IMR-90 (cell line): ENCODE measurements at places on chromosomes 2 and 18. TPM values are rescaled to one million over a fixed set of nuclear protein-coding genes. Genes with fewer than 3 reads are reported as not detected.

Gene ZNF892
- 2.2 and 2.7 TPM in 2 replicates for total RNA-seq

- peak; percentile 92 for DNase-seq
Observed at GRCh38 chr2:203683932-203684556, 22.4 kb upstream of the CD28 start.

DNA sequence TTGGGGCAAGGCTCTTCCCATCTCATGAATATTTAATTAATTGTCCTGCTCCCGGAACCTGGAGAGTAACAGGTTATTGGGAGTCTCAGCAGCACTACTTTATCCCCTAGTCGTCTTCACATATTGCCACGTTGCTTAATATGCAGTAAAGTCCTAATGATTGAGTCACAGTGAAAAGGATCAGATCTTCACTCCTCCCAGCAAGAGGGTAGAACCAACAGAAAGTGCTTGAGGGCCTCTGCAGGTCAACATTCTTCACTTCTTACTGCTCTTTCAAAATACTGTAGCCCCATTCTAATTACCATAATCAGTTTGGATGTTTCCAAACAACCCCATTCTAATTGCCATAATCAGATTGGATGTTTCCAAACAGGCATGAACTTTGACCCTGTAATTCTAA lies 801.0 kb downstream of the LRRTM4 start:
- DNase-seq: no peak

Gene ALPP
- not detected in 2 replicates for total RNA-seq

GRCh38 chr2:24744356-24744755 lies 48.8 kb downstream of the PTRHD1 start:
- no peak for DNase-seq

GRCh38 chr2:134900151-134900550 lies 18.5 kb upstream of the CCNT2 start:
- peak; percentile 66 for DNase-seq

Gene EVX2
- not detected in 2 replicates for total RNA-seq

GRCh38 chr2:73084971-73085370 lies 13.5 kb upstream of the SFXN5 start:
- no peak for DNase-seq

- DNase-seq: no peak
Observed at GRCh38 chr2:74540291-74540690, 10.6 kb downstream of the HTRA2 start.

Gene ACADL
- not detected in 2 replicates for total RNA-seq

DNA sequence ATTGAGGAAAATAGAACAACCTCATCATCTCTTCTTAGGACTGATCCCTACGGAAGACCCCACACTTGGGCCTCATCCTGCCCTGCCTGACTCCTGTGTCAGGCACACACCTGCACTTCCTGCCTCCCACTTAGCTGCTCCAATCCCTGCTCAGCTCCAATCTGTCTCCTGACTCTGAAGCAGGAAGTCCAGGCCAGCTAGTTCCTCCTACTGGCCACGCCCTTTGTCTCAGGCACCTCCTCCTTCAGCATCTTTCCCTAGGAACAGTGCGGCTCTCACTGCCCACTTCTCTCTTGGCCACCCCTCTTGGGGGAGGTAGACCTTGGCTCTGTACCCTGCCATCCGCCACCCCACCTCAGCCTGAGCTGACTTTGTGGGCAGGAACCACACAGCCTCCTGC lies 135.8 kb downstream of the CELF4 start:
- no peak for DNase-seq

Gene ICA1L
- total RNA-seq: 1.8 and 1.9 TPM in 2 replicates

DNA sequence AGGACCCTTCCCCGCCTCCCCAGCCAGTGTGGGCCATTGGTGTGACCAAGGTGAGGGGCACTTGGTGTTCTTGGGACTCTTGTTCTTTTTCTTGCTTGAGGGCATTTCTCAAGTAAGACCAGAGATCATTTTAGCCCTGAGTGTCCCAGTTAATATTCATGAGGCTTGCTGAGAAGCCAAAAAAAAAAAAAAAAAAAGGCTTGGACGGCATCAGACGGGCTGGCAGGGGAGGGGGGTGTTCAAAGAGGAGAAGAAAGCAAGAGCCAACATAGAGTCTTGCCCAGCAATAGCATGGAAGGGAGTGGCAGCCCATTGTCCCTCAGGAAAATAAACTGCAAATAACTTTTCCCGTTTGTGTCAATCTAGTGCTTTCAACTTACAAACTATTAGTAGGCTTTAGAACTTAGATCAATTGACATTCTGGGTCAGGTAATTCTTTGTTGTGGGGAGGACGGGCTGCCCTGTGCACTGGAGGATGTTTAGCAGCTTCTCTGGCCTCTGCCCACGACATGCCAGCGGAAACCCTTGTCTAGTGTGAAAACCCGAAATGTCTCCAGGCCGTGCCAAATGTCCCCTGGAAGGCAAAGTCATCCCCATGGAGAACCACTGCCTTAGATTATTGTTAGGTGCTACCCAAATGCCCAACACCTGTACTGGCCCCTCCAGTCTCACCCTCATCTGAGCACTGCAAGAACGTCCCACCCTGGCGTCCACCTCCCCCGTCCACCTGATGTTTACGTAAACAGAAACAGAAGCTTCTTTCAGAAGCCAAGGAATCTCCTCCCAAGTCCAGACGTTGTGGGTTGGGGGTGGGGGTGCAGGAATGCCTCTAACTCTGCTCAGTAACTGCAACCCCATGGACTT lies 163.4 kb downstream of the BCL2 start:
- DNase-seq: no peak

DNA sequence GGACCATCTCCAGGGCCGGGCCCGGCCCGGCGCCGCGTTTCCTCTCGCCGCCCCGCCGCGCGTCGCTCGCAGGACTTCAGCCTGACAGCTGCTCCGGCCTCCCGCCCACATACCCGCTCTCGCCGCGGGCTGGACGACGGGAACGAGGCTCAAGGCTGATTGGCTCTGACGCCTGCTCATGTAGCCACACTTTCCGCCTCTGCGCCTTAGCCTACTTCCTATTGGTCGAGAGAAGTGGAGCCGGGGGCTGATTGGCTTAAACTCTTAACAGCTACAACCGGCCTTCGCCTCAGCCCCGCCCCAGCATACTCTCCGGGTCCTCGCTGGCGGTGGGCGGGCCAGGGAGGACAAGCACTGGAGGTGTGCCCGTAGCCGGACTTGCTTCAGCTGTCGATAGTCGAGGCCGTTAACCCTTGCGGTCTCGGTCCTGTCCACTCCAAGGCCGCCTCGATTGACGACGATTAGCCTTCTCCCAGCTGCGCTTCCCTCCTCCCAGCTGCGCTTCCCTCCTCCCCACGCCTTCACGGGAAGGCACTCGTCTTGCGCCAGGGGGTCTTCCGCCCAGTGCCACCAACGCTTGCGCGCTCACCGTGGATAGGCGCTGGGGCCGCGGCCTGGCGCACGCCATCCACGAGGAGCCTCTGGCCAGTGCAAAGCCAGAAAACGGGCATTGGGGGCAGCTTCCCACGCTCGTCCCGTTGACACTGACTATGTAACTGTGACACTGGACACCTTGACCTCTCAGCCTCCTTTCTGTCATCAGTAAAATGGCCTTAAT lies at the start of gene PRADC1:
TSS of gene PRADC1 (minus strand) at position 86 of the 778 bp plus-strand sequence. CDS start at position 7, 79 bp downstream.
- DNase-seq: peak; percentile 100

- DNase-seq: no peak
Observed at GRCh38 chr2:144120487-144120886, 399.4 kb downstream of the ZEB2 start.

Gene LOXHD1
- not detected in 2 replicates for total RNA-seq

DNA sequence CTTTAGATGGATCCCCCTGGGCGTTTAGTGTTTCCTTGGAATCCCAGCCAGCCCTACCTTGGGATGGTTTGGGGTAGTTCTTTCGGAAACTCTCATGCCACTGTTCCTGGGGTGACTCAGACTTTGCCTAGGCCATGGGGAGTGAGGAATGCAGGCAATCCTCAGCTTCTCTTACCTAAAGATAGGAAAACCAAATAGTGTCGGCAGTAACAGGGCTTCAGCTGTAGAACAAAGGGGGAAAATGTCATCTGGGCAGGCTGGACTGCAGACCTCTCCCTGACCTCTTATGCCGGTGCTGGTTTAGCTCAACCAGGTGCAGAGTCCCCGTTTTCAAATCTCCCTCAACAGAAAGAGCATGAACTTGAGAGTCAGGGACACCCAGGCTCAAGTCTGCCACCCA lies 252.1 kb downstream of the TSN start:
- no peak for DNase-seq

Gene NYAP2
- not detected in 2 replicates for total RNA-seq

Gene GCKR
- total RNA-seq: under 0.01 TPM in 1 of 2 replicates, not detected in the other

Gene HOXD3
- not detected in 2 replicates for total RNA-seq

- no peak for DNase-seq
Observed at GRCh38 chr2:11129598-11130449, 25.4 kb upstream of the SLC66A3 start.

Gene C1D
- total RNA-seq: 2.7 and 13.6 TPM in 2 replicates

- no peak for DNase-seq
Observed at GRCh38 chr2:51997571-51997970, 965.6 kb upstream of the NRXN1 start.

DNA sequence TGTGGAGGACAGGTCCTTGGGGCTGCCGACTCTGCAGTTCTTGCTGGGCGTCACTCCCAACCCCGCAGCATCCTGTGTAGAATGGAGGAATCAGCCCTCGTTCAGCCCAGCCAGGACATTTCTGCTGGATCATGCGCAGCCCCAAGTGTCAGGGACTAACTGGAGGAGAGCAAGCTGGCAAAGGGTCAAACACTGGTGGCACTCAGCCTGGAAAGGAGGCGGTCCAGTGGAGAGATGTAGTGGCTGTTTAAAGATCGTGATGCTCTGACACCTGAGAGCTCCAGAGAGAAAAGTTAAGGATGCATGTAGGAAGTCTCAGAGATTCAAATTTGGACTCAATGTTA lies 63.6 kb upstream of the SH3RF3 start:
- no peak for DNase-seq

Gene LONRF2
- 0.54 and 0.83 TPM in 2 replicates for total RNA-seq

- no peak for DNase-seq
Observed at GRCh38 chr2:119010336-119010735, 68.3 kb downstream of the MARCO start.

GRCh38 chr2:31442376-31442775 lies 27.8 kb upstream of the XDH start:
- DNase-seq: no peak

DNA sequence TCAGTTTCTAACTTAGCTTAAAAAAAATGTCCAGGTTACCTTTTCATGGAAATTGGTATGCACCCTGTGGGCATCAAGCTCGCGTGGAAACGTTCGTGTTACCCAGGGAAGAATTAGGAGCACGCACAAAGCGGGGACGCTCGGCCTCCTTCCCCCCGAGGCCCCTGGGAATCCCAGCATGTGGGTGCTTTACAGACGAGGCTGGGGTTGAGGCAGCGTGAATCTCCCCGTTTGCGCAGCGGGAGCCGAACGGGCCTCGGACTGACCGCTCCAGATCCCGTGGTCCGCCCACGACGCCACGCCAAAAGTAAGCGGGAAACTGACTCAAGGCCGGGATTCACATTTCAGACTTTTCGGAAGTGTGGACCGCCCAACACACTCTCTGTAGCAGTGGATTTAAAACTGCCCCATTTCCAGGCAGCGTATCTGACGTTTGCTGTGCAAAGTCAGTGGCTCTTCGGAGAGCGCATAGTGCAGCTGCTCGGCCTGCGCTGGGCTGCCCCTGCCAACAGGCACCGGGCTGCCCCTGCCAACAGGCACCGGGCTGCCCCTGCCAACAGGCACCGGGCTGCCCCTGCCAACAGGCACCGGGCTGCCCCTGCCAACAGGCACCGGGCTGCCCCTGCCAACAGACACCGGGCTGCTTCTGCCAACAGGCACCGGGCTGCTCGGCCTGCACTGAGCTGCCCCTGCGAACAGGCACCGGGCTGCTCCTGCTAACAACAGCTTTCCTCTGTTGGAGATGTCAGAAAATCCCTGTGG lies 49.7 kb downstream of the SH3YL1 start:
- no peak for DNase-seq

Gene LINC00305
- not detected in 2 replicates for total RNA-seq

DNA sequence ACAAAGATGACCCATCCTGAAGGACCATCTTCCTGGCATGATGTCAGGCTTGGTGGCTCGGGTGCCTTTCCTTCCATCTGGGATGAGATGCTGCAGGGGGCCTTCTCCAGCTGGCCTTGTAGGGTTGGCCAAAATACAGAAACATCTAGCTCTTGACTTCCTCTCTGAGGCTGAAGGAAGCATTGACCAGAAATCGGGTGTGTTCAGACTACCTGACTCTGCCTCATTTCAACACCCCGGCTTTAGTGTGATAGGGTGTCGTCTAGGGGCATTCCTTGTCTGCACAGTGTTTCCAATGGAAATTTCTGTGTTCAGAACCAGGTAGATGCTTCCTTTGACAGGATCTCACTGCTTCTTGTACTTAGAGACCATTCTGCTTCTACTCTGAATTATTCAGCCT lies 115.7 kb upstream of the SPRED2 start:
- DNase-seq: no peak

- DNase-seq: peak; percentile 91
Observed at GRCh38 chr2:182672466-182673165, 43.4 kb upstream of the DNAJC10 start.

- DNase-seq: no peak
Observed at GRCh38 chr2:11571170-11571569, 37.3 kb downstream of the GREB1 start.

DNA sequence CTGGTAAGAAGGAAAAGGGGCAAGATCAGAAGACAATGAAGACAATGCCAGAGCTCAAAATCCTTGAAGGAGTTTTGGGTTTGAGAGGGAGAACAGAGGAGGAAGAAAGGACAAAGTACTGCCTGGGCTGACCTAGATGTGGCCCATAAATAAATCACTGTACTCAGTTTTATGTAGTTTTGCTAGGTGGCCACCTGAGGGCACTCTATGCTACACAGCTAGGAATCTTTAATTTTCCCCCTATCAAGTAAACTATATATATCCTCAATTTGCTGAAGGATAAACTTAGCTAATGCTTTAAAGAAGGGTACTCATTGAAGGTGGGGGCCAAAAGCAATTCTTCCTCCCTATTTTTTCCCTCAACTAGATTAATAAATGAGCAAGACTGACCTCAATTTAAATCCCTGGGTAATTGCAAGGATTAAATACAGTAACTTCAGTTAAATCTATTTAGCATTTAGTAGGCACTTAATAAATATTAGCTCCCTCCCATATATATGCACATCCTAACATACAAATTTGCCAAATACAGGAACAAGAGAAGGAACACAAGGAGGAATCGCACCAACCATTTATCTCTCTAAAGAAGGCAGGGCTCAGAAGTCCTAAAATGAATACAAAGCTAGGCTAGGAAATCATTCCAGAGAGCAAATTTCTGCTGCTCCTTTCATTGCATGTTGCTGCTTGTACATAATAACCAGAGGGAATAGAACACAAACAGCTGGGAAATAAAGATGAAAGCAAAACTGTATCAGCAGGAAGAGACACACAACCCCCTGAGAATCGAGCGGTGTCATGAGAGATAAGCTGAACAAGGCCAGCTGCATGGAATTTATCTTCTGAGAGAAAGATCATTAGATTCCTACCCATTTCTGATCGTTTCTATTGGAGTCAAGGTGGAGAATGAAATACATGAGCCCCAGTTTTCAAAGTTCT lies 540.1 kb downstream of the NRXN1 start:
- DNase-seq: peak; percentile 44

Gene PLGLB1
- total RNA-seq: 0.18 and 0.28 TPM in 2 replicates

DNA sequence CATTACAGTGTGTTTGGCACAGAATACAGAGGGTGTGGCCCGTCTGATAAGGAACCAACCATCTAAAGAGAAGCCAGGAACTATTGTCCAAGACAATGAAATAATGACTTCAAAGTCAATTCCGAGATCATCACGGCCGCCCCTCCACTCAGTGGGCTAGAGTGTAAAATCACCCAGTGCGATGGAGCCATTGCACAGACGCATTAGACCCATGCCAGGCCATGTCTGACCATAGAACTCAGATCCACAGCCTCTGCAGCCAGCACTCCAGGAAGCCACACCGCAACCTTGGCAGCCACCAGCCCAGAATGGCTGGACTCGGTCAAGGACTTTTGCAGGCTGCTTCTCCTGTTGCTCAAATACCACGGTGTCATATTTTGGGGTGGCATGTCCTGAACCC lies 835.7 kb downstream of the DCDC2C start:
- DNase-seq: no peak
